ENCODE measurements at places on chromosomes 1 and 21.

DNA sequence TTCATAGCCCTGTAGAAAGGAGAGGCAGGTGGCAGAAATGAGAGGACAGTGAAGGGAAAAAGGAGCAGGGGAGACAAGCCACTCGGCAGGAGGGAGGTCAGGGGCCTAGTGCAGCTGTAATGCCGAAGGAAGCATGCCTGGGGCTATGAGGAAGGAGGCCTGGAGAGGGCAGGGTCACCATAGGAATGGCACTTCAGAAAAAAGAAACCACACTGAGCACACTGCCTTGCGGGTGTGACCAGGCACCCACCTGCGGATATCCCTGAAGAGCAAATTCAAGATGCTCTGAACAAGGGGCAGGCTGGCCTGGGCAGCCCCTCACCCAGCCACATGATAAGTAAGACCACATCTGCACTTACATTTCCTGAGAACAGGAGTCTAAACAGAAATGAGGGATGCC, 104.7 kb downstream of the JAK1 start:
- peak; percentile 69 for DNase-seq

GRCh38 chr1:48493970-48494769, 22.2 kb upstream of the SPATA6 start:
- DNase-seq: no peak

DNA sequence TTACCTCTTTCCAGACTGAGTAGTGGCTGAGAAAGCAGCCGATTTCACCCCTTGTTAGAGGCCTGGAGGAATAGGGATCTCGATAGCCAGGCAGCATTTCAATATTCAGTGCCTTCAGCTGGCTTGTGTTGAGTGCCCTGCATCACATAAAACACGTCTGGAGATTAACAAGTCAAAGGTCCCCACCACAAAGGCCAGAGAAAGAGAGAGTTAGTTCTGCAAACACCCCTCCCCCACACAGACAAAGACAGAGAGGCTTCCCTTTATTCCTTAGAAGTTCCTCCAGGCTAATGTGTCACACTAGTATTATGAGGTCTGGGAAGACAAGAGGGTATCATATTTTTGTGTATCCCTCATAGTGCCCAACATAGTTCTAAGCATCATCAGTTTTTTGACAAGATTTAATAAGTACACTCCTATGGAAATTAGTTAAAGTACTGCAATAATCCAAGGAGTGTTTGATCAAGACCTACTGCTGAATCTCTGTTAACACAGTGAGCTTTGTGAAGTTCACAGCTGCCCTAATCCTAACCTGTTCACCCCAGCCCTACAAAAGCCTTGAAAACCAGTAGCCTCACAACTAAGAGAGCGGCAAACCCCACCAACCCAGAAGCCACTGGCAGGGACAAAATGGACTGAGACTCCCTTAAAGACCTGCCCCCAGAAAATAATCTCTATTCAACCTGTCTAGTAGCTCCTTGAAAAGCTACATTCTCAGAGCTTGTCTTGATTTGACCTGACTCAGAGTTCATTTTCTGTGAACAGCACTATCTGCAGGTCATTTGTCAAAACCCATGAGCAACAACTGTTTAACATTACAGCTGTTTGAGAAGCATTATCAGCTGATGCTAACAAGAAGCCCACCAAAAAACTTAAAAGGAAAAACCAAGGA, 91.9 kb downstream of the COLGALT2 start:
- DNase-seq: peak; percentile 96

DNA sequence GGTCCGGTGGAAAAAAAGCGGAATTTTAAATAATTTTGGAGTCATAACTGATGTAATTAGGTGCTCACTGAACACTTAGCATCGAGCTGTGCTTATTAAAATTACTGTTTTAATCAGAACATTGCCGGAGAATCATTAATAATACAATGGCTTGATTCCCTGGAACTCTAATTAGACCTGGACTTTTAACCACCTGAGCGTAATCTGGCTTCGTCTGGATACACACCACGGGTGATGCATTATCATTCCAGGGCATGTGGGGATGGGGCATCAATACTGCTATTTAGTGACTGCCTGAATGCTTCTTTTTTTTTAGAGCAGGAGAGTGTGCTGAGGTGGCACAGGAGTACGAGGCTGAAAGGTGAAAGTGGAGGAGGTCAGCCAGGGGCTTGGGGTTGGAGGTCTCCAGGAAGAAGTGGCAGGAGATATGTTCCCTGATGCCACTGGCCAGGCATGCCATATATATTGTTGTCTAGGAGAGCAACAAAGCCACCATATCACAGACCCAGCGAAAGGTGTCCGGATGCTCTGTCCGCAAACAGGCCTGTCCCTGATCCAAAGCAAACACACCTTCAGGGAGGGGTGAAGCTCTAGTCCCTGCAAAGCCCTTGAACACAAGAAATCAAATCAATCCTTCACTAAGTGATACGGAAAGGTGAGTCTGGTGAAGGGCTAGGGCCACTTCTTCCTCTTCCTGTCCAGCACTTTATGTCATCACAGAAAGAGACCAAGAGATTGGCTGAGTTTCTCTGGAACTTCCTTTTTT, 125.2 kb downstream of the PLXNA2 start:
- DNase-seq: no peak

GRCh38 chr1:154972517-154973343, 1.8 kb upstream of the CKS1B start:
- DNase-seq: peak; percentile 99

DNA sequence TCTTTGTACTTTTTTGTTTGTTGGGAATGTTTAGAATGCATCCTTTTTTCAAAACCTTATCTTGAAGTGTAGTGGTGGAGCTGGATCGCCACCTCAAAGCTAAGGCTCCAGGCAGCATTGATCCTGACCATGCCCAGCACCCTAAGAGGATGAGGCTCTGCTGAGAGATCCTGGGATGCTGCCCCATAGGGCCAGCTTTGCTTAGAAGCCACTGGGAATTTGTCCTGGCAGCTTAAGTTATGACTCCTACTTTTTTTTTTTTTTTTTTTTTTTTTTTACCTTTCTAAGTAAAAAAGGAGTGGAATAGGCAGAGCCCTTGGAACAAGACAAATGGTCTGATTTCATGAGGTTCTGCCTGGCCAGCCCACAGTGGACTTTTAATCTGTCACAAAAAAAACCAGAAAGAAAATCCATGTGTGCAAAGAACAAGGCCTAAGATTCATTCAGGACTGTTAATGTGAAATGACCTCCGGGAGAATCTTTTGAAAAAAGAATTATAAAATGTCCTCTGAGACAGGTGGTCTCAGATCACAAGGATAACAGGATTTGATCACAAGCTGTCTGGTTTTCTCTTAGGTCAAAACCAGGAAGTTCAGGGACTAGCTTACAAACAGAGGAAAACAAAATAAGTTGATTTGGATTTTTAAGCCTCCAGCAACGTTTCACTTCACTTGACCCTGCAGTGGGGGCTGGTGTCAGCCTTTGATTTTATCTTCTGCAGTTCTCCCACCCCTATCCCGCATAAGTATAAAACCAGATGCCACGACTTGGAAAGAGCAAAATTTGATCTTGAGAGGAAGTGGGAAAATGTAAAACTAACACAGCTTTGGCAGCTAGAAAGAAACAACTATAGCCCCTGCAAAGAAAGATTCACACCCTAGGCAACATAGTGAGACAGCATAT, 25.9 kb upstream of the RAP1A start:
- no peak for DNase-seq

DNA sequence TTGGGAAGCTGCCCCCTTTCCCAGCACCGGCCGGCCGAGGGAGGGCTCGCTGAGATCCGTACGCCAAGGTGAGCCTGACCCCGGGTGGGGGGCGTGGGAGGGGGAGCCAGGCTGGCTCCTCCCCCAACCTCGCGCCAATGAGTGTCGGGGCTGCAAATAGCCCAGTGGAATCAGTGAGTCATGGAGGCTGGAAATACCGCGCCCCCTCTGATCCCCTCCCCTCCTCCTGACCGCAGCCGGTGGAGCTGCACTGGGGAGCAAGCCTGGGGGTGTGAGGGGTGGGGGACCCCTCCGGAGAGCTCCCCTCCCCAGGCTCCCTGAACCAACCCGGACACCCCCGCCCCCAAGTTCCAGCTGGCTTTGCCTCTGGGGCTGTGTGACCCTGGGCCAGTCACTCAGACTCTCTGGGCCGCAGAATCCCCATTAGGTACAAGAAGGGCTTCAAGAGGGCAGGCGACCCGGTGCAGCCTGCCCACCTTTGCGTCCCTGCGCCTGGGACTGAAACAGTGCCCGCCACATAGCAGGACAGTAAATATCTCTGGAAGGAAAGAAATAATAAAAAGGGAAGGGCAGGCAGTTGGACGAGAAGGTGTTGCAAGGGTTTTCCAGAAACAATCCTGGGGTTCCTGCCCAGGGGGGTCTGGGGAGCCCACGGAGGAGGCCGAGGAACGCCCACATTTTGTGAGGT, 4.5 kb downstream of the HSPB7 start:
- no peak for DNase-seq

DNA sequence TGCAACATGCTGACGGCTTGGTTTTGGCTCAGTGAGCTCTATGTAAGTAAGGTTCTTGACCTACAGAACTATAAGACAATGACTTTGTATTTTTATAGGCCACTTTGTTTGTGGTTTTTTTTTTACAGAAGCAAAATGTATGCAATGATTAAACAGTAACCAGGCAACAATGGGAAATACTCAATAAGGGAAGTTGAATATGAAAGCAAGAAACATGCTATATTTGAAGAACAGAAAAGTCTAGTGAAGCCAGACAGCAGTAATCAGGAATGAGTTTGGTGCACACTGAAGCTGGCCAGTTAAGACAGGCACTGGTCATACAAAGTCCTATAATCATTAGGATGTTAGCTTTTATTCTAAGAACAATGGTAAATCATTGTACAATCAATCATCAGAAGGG, 1926.8 kb downstream of the NCAM2 start:
- DNase-seq: no peak

- DNase-seq: no peak
These were observed 50.6 kb downstream of the SUSD4 start for GRCh38 chr1:223313415-223313754.

DNA sequence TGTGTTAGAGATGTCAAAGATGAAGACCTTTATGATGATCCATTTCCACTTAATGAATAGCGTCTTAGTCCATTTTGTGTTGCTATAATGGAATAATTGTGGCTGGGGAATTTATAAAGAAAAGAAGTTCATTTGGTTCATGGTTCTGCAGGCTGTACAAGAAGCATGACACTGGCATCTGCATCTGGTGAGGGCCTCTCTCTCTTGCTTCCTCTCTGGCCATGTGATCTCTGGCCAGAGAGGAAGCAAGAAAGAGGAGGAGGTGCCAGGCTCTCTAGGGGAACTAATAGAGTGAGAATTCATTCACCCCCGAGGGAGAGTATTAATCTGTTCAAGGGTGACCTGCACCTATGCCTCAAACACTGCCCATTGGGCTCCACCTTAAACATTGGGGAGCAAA, 242.8 kb downstream of the DISC1 start:
- DNase-seq: no peak

- no peak for DNase-seq
These were observed 3.9 kb downstream of the ZNF678 start for GRCh38 chr1:227567256-227567655.

DNA sequence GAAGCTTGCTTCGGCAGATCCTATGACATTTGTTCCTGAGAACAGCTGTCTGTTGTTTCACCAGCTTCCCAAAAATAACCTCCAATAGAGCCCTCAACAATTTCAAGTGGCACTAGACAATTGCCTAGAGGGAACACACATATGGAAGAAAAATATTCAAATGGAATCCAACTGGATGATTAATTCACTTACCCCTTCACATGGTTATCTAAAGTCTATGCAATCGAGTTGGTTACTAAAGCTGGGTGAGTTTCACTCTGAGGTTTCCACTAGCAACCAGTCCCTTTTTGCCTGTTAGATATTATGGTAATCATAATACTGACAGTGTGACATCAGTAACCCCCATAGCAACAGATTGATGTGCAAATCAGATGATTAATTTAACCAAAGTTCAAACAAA, at the start of gene LEMD1:
TSS of gene LEMD1 (minus strand) at position 259 of the 400 bp plus-strand sequence. CDS start 1,520 bp downstream, outside the sequence.
- DNase-seq: no peak

GRCh38 chr1:226958300-226958699, 18.2 kb downstream of the COQ8A start:
- no peak for DNase-seq

- no peak for DNase-seq
These were observed 8.8 kb upstream of the AGTRAP start for GRCh38 chr1:11727119-11727518.

DNA sequence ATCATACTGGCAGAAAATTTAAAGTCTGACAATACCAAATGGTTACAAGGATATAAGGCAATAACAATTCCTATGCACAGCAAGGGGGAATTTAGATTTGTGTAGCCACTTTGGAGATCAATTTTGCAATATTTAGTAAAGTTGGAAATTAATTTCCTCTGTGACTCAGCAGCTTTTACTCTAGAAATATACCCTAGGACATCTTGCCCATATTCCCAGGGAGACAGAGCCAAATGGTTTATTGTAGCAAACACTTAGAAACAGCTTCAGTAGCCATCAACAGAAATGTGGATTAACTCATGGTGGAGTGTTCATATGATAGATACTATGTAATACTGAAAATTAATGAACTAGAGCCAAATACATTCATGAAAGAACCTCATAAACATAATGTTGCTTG, 104.6 kb downstream of the BACH1 start:
- DNase-seq: no peak

DNA sequence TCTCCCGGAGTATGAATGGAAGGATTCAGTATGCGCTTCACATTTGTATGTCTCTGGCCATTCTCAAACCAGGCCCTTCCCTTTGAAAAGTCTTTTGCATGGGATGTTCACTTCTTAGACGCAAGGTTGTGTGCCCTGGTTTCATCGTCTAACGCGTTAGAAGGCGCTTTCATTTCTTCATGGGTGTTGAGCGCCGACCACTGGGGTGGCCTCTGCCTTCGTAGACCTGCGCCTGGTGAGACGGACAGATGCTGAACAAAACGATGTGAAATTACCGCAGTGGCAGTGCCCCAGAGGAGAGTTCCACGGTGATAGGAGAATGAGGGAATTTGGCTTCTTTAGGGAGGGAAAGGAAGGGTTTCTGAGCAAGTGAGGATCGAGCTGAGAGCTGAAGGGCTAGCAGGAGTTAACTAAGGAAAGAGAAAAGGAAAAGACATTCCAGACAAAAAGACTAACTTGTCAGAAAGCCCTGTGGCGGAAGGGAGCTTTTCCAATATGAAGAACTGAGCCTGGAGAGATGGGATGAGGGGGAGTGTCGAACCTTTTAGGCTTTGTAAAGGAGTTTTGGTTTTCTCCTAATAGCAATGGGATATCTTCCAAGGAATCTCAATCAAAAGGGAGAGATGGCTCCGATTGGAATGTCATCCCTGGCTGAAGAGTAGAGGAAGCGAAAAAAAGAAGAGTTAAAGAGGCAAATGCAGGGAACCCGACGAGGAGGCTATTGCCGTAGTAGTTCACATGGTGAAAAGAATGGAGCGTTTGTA, 951 bp downstream of the GGPS1 start:
- DNase-seq: peak; percentile 40

GRCh38 chr1:182752077-182752988, 37.2 kb upstream of the NPL start:
- no peak for DNase-seq

All from NT2/D1 (cell line).